Right lobe of liver (tissue), 6 donors: ENCODE measurements at places on chromosomes 7 and 10.
A peak's percentile ranks its signal among the peaks of the same experiment; 100 is the strongest.

GRCh38 chr7:104153287-104153686 lies 54.5 kb downstream of the ORC5 start:
- no peak for DNase-seq

GRCh38 chr10:127863231-127863825 lies 29.4 kb downstream of the CLRN3 start:
- no peak for DNase-seq

GRCh38 chr7:122063146-122063545 lies 80.9 kb downstream of the AASS start:
- DNase-seq = no peak

- peak; percentile 65 for DNase-seq
Measured at GRCh38 chr10:73576178-73576889, 14.8 kb downstream of the USP54 start.

DNA sequence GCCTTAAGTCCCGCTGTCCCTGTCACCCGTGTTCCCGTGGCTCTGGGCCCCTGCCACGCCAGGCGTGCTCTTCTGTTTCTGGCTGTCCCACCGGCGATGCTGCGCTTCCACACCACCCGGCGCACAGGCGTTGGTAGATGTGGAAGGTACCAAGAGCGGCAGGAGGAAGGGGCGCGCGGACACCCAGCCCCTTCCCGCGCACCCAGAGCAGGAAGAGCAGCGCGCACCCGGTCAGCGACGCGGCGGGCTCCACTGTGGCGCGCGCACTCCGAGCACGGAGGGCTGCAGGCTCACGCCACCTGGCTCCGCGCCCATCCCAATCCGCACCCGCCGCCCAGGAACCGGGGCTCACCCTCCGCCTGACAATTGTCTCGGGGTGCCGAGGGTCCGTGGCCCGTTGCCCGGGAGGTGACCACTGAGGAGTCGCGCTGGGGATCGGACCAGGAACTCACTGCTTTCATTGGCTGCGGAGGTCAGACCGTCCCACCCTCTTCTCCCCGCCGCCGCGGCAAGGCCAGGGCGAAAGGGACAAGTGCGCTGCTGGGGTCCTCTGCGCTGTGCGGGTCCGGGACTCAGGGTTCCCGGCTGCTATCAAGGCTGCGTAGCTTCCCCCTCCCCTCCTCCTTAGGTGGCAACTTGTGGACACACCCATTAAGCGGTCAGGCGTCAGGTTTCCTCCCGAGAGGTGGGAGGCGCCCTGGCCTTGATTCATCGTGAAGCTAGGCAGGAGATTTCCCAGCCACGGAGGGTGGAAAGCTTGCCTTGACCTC lies 121.6 kb upstream of the ZNF92 start:
- DNase-seq = peak; percentile 47

- DNase-seq = no peak
Measured at GRCh38 chr7:66146701-66147100, 32.1 kb downstream of the CRCP start.

DNA sequence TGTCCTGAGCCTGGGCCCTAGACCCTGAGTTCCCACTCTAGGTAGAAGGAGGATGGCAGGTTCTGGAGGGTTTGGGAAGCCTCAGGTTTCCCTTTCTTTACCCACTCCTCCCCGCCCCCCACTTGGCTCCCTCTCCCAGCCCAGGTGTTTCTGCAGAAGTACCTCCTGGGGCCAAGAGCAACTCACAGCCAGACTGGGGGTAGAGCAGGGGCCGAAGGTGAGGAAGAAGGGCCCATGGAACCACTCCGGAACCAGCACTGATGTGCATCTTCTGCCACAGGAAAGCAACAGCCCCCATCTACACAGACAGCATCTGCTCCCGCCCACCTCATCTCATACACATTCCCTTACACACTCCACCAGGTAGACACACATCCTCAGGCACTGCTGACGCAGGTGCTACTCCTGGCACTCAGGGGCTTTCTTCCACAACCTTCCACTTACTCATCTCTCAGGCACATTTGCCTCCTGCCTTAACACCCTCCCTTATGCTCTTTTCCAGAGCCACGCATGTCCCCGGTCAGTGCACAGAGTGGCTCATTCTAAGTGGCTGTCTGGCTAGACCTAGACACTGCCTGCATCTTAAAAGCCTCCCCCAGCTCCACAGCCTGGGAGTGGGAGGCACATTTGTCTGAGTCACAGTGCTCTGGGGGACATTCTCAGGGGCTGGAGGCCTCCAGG lies 1.8 kb downstream of the EPHB6 start:
- no peak for DNase-seq

GRCh38 chr7:27224983-27225934 lies 17.3 kb upstream of the EVX1 start:
- no peak for DNase-seq

DNA sequence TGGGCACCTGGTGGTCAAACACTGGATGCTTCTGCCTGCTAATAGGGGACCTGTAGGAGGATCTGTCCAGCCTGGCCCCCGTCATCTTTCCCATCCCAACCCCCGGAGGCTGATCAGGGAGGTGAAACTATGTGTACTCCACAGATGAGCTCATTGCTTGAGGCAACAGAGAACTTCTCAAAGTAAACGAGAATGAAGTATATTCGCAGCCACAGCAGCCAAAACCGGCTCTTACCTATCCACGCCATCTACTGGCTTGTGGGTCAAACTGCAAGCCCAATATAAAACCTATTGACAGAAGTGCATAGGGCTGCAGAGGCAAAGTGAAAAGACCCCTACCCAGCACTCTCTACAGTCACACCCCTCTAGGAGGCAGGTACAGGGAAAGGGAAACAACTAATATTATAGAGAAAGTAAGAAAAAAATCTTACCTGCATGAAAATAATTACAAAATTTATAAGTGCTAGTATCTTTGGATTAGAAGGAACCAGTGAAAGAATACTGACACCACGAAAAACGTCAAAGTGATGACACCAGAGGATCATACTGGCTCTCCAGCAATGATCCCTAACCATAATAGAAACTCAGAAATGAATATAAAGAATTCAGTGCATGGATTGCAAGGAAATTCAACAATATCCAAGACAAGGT lies 973.5 kb downstream of the ANKRD7 start:
- peak; percentile 27 for DNase-seq

GRCh38 chr7:123308254-123308951 lies 108.6 kb upstream of the SLC13A1 start:
- DNase-seq = no peak

GRCh38 chr10:124092860-124093773 lies at the start of gene CHST15:
TSS of gene CHST15 (minus strand) at chr10:124093598. CDS start at chr10:124046212, 47,386 bp downstream.
- peak; percentile 62 for DNase-seq
